Mammary microvascular endothelial cell (primary cell): ENCODE measurements at places on chromosomes 7 and 10. TPM values are rescaled to one million over a fixed set of nuclear protein-coding genes. Genes with fewer than 3 reads are reported as not detected.

The GPR26 gene
- total RNA-seq: not detected in 2 replicates

The SYT15B gene
- 0.80 TPM in 1 of 2 replicates, not detected in the other for total RNA-seq

The SVIL gene
- total RNA-seq: 28.2 and 29.8 TPM in 2 replicates

The LRRC61 gene
- total RNA-seq: 0.98 and 1.00 TPM in 2 replicates

The TMEM213 gene
- not detected in 2 replicates for total RNA-seq

The PBLD gene
- 2.5 TPM in 2 replicates for total RNA-seq

The DNAJB12 gene
- total RNA-seq: 29.5 and 31.5 TPM in 2 replicates
